Activated CD8-positive, alpha-beta memory T cell treated with anti-CD3 and anti-CD28 coated beads for 48 hours (primary cell): ENCODE measurements at places on chromosomes 11 and 22.

DNA sequence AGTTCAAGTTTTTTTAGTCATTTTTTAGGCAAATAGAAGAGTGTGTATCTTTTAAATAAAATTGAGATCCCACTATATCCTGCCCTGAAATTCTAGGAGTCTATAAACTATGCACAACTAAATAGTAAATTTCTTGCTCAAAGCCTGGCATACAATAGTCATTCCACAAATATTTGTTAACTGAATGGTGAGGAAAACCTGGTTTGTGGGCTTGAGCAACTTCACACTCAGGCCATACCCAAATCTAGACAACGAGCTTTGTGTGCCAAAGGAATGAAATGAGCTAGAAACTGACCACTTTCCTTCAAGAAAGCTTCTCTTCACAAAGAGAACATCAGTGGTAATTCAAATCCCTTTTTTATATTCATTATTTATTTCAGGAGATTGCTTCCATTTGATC, 39.6 kb upstream of the AMOTL1 start:
- no peak for DNase-seq

- DNase-seq, result no peak
These were observed 473 bp upstream of the EMID1 start for GRCh38 chr22:29205252-29205593.

DNA sequence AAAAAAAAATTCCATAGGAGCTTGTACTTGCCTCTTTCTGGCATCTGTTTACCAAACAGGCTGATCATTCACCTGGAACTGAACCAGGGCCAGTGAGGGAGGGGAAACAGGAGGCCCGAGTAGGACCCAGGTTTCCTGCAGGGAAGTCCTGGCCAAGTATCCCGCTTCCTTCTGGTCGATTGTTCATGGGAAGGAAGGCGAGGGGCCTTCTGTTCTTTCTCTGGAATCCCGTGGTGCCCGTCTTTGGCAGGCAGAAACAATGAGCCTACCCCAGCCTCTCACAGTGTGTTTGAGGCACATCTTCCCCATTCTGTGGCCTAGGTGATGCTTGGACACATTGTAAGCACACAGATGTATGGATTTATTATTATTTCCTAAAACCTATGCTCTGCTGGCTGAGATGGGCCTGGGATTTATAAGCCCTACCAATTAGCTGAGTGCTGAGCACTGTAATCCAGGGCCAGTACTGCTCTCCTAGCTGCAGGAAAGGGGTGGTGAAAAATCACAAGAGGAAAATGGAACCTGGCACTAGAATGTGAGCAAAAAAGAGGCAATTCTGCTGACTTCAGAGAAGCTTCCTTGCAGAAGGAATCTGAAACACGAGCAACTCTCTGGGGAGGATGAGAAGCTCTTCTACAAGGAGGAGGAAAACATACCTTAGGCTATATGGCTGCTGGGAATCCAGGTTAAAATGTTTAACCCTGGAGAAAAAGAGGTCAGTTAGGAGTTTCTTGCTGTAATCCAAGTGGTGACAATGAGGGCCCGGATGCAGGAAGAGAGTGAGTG, 53.5 kb downstream of the PRR5L start:
- no peak for DNase-seq

- DNase-seq, result no peak
These were observed 188.6 kb downstream of the HIPK3 start for GRCh38 chr11:33445761-33446161.

- no peak for DNase-seq
These were observed 9.7 kb downstream of the SCGB1D2 start for GRCh38 chr11:62251698-62252097.

GRCh38 chr11:76663486-76663810, 7.1 kb downstream of the LRRC32 start:
- no peak for DNase-seq

DNA sequence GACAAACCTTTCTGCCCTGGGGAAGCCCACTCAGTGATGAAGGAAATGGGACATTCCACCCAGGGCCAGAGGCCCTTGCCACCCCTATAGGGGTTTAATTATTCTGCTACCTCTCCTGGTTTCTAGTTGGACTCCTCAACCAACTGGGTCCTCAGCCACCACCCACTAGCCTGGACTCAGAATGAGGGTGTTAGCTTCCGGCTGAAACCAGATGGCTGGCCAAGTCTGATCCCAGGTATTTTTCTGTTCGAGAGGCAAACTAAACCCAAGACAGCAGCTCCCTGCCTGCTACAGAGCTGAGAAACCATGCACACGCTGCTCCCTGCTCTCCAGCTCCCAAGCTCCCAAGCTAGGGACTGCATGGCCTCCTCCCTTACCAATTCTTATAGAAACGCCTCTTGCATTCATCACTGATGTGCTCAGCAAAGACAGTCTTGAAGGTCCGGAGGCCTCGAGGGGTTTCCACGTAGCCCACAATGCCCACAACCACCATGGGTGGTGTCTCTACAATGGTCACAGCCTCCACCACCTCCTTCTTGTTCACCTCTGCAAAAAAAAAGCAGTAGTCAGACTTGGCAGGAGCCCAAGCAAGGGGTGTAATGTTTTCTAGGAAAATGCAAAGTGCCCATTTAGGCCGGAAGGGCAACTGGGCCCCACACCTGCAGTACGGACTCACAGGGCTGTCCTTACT, 2.2 kb downstream of the RPL3 start:
- no peak for DNase-seq

- no peak for DNase-seq
These were observed 100.3 kb downstream of the RRM1 start for GRCh38 chr11:4194889-4195288.

DNA sequence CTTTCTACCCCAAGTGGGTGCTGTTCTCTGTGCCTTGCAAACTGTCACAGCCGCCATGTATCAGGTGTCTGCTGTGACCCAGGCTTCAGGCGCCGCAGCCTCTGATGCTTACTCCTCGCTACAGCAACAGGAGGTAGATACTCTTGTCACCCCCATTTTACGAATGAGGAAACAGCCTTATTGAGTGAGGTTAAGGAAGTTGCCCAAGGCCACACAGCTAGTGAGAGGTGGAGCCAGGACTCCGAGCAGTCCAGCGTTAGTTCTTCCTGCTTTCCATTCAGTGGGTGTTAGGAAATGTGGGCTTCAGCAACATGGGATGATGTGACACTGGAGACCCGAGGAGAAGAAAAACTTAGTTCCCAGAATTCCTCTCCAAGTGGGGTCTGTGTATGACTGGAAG, 14.3 kb downstream of the RNF215 start:
- no peak for DNase-seq

DNA sequence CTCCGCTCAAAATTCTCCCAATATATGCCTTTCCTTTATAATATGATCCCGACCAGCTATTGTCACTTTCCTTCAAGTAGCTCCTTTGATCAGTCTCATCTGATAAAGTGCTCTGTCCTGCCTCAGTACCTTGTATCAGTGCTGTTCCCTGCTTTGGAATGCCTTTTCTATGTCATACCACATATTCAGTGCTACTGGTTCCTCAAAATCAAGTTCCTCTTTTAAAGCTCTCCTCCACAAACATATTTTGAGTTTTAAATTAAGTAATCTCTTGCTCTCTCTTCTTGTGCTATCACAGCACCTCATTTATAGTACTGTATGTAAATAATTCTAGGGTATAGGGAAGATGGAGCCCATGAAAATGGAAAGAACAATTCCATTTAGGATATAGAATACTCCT, 137.1 kb upstream of the CTSC start:
- DNase-seq, result no peak

DNA sequence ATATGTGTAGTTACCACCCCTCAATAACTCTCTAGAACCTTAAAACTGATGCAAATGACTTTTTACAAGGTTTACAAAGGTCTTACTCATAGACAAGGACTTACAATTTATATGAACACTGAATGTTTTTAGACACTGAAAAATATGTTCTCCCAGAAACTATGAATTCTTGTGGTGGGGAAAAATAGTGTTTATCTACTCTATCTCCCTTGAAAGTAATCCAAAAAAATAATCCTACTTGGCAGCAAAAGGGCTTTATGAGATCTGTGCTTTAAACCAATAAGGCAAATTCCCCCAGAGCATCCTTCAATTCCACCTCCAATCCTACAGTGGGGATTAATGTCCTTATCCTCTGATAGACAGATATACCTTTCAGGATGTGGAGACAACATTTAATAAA, 1984.1 kb upstream of the RAG2 start:
- DNase-seq, result no peak

DNA sequence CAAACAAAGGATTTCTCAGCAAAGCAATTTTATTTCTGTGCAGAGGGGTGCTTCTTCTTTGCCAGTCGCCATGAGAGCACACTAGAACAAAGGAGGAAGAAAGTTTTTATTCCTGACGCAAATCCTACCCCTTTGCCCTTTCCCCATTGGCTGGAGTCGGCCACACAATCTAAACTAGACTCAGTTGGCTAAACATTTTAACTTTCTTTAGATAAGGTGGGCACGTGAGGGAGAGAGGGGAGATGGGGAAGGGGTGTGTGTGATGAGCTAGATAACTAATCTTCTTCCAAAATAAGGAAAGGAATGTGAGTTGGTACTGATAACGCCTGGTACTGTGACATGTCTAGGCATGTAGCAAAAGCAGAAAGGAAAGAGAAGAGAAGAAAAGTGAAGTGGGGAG, 626 bp downstream of the TRIM22 start:
- DNase-seq, result no peak

- no peak for DNase-seq
These were observed 15.4 kb downstream of the FAM83F start for GRCh38 chr22:40009951-40010671.

DNA sequence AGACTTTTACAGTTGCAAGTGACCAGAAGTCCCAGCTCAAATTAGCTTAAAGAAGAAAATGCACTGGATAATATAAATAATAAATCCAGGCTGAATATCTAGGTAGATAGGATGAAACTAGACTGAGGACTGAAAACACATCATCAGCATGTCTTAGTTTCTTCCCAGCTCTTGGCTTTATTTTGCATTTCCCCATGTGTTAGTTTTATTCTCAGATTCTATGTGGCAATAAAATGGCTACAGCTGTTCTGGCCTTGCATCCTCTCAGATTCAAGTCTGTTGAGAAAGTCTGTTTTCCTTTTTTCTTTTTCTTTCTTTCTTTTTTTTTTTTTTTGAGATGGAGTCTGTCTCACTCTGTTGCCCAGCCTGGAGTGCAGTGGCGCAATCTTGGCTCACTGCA, 22.6 kb upstream of the CAT start:
- no peak for DNase-seq

GRCh38 chr11:12871241-12871640, 137.9 kb upstream of the RASSF10 start:
- no peak for DNase-seq

GRCh38 chr22:32202539-32203180, 2.2 kb downstream of the RFPL2 start:
- DNase-seq, result no peak

DNA sequence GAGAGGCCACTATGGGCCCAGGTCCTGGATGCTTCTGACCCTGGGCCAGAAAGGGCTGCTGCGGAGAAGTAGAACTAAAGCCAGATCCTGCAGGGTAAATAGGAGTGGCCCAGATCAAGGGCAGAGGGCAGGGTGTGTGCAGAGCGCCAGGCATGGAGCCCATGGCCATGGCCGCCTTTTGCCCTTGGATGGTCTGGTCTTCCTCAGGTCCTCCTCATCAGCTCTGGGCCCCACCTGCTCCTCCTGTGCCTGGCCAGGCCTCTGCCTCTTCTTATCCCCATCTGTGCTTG, 277.6 kb downstream of the BRD1 start:
- no peak for DNase-seq

DNA sequence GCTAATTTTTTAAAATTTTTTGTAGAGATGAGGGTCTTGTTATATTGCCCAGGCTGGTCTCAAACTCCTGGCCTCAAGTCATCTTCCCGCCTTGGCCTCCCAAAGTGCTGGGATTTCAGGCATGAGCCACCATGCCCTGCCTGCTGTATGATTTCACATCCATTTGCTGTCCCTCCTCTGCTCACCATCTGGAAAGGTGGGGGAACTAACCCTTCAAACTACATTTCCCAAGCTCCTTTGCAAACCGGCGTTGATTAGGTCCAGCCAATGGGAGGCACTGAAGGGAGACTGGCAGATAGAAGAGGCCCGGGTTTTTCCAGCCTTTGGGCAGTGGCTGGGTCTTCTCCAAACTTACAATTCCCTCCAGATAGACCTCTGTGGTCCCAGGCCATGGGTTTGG, 19.3 kb downstream of the RFPL1 start:
- DNase-seq, result no peak

DNA sequence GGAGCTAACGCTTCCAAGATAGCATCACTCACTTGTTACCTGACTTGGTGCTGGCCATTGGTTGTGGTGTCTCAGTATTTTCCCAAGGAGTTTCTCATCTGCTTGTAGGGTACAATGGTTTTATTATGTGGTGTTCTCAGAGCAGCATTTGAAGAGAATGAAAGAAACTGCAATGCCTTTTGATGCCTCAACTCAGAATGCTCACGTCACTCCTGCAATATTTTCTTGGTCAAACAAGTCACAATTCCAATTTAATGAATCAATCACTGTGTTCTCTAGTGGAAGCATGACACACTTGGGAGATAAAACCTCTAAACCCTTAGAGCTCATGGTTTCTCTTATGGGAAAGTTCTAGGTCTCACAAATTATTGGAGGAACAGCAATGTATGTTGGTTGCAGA, 2.0 kb upstream of the OR5D14 start:
- DNase-seq, result no peak

- no peak for DNase-seq
These were observed 30.2 kb downstream of the C22orf31 start for GRCh38 chr22:29031227-29032011.

DNA sequence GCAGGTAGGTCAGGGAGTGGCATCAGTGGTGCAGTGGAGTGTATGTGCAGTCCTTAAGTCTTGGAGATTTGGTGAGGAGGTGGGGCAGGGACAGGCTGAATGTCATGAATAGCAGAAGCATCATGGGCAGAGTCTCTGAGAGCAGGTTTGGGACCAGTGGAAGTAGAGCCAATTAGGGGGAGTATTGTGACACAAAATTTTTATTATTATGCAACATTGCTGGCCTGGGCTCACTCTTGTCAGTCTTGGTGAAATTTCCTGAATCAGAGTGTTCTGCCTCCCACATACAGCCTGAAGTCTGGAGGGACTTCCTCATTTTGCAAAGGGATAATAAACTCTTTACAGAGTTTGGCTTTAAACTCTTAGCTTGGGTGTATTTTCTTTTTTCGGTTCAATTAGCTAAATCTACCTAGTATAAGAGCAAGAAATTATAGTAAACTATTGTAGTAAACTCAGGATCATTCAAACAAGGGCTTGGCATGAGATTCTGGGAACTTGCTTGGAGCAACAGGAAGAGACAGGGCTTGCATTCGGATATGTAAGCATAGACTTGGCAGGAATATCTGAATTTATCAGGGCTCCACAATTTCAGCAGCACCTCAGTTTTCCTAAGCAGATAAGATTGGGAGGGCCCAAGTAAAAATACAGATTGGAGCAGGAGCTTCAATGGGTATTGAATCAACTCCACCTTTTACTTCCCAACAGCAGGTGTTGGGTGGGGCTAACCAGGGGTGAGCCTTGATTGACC, 67.7 kb downstream of the FDX1 start:
- DNase-seq, result no peak

- DNase-seq, result no peak
These were observed 12.5 kb upstream of the PELI3 start for GRCh38 chr11:66454247-66454646.

DNA sequence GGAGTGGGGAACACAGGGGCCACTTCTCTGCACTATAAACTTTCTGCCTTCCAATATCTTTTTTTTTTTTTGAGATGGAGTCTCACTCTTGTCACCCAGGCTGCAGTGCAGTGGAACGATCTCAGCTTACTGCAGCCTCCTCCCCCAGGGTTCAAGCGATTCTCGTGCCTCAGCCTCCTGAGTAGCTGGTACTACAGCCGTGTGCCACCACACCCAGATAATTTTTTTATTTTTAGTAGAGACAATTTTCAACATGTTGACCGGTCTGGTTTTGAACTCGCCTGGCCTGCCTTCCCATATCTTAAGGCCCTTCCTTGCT, 1.7 kb downstream of the SLC3A2 start:
- no peak for DNase-seq

- no peak for DNase-seq
These were observed 16.4 kb upstream of the KCTD14 start for GRCh38 chr11:78039391-78039918.
